CD4-positive, CD25-positive, alpha-beta regulatory T cell (primary cell): ENCODE measurements at places on chromosomes 16 and 17. TPM values are rescaled to one million over a fixed set of nuclear protein-coding genes. Genes with fewer than 3 reads are reported as not detected.

DNA sequence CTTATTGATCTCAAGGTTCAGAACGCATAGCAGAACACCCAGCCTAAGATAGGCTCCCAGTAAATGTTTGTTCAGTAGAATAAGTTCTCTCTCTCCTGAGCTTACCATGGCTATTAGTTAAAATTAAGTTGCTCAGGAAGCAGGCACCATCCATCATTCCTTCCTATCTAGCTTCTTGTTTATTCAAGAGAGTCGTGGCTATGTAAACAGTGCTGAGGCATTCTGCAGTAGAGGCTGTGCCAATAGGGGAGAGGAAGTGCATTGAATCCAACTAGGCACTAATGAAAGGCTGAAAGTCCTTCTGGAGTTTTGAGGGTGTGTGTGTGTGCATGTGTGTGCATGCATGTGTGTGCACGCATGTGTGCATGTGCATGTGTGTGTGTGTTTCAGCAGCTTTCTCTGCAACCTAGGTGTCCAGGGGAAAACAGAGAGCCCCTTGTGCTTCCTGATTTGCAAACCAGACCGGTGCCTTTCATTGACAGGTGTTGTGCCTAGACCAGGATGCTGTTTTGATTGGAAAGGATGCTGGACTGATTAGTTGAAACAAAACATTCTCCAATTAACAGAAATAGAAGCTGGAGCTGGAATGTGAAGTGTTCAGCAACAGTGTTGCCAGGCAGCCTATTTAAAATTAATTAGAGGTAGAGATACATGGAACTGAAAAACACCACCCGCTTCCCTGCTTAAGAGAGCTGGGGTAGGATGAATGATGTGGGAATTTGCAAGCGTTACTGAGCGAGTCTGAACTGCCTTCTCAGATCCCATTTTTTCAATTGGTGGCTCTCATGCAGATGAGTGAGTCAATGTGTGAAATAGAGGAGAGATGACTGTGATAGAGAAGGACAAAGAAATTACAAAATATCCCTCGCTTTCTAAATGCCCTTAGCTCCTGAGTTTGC is 103.3 kb upstream of the CLEC3A start:
- DNase-seq = no peak

GRCh38 chr16:81547194-81547938 is 102.8 kb downstream of the CMIP start:
- DNase-seq = no peak

- DNase-seq = no peak
Measured at GRCh38 chr17:77637818-77638575, 320.5 kb upstream of the TNRC6C start.

GRCh38 chr17:73889439-73889838 is 245.2 kb upstream of the SDK2 start:
- no peak for DNase-seq

DNA sequence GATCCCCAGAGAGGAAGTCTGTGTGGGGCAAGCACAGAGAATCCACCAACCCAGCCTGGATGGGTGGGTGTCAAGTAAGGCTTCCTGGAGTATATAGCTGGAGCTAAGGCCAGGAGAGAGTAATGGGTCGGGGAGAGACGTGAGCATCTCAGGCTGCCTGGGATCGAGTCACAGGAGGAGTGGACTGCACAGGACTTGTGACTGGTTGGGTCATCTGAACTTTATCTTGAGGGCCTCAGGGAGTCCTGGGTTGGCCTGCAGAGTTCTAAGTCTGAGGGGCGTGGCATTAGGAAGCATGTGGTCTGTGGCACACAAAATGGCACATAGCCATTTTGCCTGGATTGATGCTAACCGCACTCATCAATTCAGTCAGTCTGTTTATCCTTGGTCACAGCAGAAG is 1.5 kb downstream of the PLA2G15 start:
- DNase-seq = no peak

DNA sequence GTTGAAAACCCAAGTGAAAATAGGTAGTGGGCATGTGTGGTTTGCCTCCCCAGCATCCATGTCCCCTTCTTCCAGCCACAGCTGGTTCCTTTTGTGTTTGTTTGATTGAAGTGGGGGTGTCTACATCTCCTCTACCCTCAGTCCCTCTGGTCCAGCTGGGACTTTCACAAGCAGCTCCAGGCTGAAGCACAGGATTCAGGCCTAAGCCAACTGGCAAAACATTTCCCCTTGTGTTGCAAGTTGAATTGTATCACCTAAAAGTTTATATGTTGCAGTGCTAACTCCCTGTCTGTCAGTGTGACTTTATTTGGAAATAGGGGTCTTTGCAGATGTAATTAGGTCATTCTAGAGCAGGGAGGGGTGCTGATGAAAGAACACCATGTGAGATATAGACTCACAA is 205.9 kb upstream of the ASIC2 start:
- DNase-seq = no peak

GRCh38 chr17:70276906-70277305 is 107.6 kb downstream of the KCNJ2 start:
- DNase-seq = no peak

- no peak for DNase-seq
Measured at GRCh38 chr16:26993511-26993910, 73.2 kb upstream of the C16orf82 start.

DNA sequence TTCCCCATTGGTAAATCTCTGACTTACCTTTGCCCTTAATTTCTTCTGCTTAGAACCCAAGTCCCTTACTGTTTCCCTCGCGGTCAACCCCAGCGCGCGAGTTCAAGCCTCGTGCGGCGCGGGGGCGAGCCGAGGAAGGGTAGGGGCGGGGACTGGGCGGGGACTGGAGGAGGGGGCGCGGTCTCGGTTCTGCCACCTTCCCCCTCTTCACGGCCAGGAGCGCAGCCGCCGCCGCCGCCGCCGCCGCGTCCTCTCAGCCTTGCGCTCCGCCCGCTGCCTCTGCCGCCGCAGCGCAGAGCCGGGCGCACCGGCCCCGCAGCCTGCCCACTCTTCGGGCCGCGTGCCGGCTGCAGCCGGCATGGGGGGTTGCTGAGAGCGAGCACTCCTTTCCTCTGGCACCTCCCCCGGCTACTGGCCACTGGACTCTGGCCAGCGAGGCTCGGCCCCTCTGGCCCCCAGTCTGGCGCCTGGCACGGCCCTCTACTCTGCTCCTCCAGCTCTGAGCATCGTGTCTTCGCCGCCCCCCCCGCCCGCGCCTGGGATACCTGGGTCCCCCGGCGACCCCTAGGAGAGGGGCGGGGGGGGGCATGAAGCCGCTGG is at the start of gene RAPGEFL1:
Gene RAPGEFL1 (plus strand): TSS at position 196 of the 600 bp plus-strand sequence. CDS start 392 bp downstream, at position 588.
- DNase-seq = peak; percentile 89

GRCh38 chr17:33811984-33812577 is 443.0 kb upstream of the CCL2 start:
- DNase-seq = no peak

- DNase-seq = no peak
Measured at GRCh38 chr17:6241381-6241780, 171.2 kb downstream of the WSCD1 start.

DNA sequence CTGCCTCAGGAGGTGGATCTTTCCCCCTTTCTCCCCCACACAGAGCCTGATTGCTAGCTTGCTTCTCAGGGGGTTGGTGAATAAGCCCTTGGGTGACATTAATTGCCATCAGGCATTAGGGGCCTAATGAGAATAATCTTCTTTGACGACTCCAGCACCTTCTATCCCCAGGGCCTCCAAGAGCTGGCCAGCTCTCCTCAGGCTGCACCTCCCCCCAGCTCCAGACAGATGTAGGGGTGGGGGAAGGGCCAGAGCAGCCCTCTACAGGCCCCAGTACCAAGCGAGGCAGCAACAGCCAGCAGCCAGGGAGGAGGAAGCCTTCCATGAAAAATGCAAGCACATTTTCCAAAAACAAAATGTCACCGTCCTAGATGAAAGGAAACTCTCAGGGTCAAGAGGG is 1.4 kb upstream of the TMEM132E start:
- no peak for DNase-seq

DNA sequence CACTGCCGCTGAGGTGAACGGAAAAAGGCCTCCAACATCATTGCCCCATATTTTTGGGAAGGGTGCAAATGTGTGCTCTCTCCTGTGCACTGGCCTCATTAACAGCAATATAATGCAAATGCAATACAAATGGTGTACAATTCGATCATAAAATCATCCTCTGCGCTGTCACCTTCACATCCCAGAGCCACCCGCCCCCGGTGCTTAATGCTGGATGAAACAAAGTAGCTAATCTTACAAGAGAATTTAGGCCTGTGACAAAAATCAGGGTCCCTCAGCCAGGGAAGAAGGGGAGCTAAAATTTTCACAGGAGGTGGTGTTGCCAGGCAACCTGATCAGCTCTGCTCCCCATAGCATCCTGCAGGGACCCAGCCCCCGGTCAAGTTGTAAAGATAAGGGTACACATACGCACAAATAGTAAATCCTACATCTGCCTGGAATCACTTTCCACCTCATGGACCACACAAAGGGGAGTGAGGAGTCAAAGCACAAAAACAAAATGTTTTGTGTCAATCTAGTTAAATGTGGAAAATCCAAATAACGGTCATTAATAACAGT is 3.0 kb downstream of the TBC1D16 start:
- no peak for DNase-seq

- no peak for DNase-seq
Measured at GRCh38 chr17:43211123-43211479, 574 bp upstream of the TMEM106A start.

- no peak for DNase-seq
Measured at GRCh38 chr16:9610727-9611126, 519.3 kb downstream of the HAPSTR1 start.

- no peak for DNase-seq
Measured at GRCh38 chr16:49335828-49336227, 37.8 kb upstream of the C16orf78 start.

DNA sequence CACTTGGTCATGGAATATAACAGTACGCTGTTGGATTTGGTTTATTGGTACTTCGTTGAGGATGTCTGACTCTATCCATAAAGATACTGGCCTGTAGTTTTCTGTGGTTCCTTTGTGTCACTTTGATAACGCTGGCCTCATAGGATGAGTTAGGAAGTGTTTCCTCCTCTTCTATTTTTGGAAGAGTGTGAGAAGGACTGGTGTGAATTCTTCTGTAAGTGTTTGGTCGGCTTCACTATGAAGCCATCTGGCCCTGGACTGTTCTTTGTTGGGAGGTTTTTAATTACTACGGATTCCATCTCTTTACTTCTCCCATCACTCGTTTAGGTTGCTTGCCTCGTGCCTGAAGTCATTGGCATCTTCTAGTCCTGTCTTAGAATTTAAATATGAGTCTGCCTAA is 117.3 kb downstream of the OR1D5 start:
- no peak for DNase-seq

DNA sequence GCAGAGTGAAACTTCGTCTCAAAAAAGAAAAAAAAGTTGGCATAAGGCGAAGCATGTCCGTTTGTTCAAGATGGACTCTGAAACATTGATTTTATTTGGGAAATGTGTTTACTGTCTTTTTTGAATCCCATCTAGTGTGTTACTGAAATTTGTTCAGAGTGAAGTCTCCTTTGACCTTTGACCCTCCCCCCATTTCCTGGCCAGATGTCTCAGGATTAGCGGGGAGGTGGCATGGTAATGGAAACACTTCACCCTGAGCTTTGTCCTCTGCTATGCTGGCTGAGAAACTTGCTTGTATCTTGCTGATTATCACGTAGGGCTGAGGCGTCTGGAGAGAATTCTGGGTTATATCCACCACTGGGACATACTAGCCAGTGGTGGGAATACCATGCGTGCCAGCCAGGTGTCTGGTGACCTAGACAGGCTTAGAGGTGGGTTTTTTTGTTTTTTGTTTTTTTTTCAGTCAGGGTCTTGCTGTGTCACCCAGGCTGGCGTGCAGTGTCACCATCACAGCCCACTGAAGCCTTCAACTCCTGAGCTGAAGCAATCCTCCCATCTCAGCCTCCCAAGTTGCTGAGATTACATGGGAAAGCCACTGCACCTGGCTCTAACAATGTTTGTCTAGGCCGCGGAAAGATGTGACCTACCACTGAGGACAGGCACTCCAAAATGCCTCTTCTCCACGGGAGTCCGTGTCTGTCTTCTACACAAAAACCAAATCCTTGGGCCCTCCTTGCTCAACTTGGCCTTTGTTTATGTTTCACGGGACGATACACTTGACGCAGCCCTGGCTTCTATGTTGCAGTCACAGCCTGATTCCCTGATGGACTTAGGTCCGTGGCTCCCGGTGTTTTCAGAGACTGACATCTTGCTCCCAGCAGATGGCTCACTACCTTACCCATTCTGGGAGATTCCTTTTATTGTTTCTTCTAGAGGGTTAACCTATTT is 6.6 kb upstream of the GALK1 start:
- no peak for DNase-seq

DNA sequence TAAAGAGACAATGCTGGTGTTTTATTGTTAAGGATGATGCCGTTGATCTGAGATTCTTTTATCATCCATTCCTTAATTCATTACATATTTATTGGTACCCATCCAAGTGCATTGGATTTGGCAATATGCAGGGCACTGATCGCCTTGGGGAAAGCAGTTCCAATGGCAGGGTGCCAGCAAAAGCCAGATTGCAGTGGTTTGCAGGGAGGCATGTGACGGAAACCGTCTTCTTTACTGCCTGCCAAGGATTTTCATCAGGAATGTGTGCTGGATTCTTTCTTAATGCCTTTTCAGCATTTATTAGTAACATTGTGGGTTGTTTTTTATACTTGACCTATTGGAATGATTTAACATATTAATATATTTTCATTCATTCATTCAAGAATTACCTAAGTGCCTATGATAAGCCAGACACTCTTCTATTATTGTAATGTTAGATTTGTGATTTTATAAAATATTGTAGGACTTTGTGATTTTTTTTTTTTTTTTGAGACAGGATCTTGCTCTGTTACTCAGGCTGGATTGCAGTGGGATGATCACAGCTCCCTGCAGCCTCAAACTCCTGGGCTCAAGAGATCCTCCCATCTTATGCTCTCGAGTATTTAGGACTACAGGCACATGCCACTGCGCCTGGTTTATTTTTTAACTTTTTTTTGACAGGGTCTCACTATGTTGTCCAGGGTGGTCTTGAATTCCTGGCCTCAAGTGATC is 93.4 kb upstream of the TNRC6A start:
- DNase-seq = no peak

DNA sequence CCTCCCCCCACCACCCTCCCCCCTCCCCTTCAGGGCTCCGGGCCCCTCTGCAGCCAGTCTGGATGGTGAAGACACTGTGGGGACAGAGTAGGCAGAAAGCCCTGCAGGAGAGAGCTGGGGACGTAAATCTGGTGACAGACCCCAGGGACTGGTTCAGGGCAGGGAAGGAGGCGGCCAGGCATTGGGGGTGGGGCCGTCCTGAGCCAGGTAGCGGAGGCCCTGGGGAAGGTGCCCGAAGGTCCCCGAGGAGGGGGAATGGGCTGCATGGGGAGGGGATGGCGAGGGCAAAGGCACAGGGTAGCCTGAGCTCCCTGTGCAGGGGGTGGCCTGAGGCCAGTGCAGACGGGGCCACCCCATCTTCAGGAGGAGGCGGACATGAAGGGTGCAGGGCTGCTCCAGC is 26.3 kb upstream of the CACNA1H start:
- no peak for DNase-seq

The CACNG4 gene
- not detected for polyA plus RNA-seq

The NUP85 gene
- polyA plus RNA-seq = 31.1 TPM

The PRSS21 gene
- polyA plus RNA-seq = 0.43 TPM

The QPRT gene
- 2.1 TPM for polyA plus RNA-seq

The SLC12A3 gene
- polyA plus RNA-seq = not detected

The ZNHIT3 gene
- 137 TPM for polyA plus RNA-seq

The MYH1 gene
- not detected for polyA plus RNA-seq

The CDC6 gene
- 0.59 TPM for polyA plus RNA-seq
